ENCODE measurements at places on chromosomes 3 and 15. TPM values are rescaled to one million over a fixed set of nuclear protein-coding genes. Genes with fewer than 3 reads are reported as not detected.

The SLCO3A1 gene
- 36.4 TPM for total RNA-seq

The PP2D1 gene
- total RNA-seq: not detected

The LRRC58 gene
- total RNA-seq: 24.3 TPM

- DNase-seq: no peak
Measured at GRCh38 chr15:61629269-61629668, 400.2 kb upstream of the RORA start.

DNA sequence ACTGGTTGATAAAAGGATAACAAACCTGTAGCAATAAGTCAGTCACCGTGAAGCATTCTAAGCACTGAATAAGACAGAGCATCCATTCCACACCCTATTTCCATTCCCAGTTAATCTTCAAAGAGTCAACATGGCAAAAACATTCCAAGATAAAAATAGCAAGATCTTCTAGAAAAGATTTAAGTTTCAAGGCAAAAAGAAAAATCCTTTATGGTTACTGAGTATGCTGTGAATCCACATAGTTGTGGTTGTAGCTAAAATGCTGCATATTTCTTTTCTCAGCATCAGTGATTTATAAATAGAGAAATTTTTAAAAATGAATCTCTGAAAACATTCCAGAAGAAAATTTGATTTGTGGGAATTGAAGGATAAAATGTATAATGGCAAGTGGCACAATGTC, 21.1 kb downstream of the GAP43 start:
- no peak for DNase-seq

DNA sequence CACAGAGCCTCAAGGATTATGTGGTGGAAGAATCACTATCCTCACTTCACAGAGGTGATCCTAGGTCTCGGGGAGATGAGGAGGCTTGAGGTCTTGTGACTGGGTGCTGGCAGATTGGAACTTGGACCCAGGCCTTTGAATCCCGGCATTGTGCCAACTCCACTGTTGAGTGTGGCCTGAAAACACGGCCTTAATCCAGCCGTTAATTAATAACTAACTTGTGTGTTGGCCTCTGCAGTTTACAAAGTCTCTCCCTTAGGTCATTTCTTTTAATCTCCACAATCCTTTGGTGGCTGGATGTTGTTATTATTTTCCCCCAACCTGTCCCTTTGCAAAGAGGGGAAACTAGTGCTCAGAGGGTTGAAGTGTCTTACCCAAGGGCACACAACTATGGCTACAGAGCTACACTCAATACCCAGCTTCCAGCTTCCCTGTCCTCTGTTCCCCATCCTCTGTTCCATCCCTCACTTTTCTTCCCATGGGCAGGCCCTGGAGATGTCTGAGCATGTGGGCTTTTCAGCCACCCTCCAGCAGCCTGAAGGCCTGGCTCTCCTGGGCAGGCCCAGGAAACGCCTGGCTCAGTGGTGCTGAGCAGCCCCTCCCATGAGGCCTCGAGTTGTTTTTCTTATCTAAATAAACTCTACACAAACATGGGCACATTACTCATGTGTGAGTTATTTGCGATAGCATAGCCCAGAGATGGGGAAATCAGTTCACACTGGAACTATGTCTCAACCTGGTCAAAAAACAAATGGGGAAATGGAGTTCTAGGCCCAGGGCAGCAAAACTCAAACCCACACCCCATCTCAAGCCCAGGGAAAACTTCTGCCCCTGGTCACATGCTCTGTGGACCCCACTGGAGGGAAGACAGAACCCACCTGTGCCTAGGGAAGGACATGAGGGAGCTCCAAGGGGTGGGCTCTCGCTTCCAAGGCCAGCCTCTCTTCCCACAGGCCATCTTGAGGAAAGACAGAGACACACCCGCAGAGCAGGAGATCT, 16.8 kb upstream of the SMAD3 start:
- DNase-seq: no peak

DNA sequence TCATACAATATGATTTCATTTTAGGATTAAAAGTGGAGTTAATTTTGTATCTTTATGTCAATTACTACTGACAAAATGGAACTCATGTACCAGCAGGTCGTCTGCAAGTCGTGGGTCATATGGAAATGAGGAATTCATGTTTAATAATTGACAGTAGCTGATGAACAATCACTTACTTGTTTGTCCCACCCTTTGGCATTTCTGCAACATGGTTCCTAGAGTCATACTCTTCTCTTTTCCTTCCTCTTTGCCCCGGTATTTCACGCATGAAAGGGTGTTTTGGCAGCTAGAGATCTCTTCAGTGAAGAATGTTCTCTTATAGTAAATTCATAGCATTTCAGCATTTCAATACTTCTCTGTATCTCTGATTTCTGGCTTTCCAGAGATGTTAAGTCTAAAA, 133.3 kb upstream of the SLC24A5 start:
- DNase-seq: no peak

- DNase-seq: no peak
Measured at GRCh38 chr3:46006238-46007032, 10.8 kb upstream of the FYCO1 start.
